Amygdala (tissue), 56 donors: ENCODE measurements at places on chromosomes 5 and 9.

DNA sequence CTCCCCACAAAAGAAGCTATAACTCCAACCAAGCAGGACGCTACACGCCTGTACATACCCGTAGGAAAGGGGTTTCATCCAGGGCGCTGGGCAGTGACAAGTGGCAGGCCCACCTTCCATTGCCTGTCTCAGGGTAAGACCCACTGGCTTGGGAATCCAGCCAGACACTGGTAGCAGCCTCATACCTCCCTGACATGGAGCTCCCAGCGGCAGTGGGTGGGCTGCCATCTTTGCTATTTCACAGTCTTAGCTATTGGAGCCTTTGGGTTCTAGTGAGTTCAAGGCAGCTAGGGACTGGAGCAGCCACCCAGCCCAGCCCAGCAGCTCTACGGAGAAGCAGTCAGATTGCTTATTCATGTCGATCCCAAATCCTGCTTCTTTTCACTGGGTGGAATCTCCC, 3.4 kb upstream of the IFNA10 start:
- no peak for DNase-seq

- no peak for DNase-seq
Measured at GRCh38 chr5:80138486-80138885, 103.3 kb downstream of the THBS4 start.

- DNase-seq: no peak
Measured at GRCh38 chr9:215631-216155, 1.0 kb downstream of the DOCK8 start.

DNA sequence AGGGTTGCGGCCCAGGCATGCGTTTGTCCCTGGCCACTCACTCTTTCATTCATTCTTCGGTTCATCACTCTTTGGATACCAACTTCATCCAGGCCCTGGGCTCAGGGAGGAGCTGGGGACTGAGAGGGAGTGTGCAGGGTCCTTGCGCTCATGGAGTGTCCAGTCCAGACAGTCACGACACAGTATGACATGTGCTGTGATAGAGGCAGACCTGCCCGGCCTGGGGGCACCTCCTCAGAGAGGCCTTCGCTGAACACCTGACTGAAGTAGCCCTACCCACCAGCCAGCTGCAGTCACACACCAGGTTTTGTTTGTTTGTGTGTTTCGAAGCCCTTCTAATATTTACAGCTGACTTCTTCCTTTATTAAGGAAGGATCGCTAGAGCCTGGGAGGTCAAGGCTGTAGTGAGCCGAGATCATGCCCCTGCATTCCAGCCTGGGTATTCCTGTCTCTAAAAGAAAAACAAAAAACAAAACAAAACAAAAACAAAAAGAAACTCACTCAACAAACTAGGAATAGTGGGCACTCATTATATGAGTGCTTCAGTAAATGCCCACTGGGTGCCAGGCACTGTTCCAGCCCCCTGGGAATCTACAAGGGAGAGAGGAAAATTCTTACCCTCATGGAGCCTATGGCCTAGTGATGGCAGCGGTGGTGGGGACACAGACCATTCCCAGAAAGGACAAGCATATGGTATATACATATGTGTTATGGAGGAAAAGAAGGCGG, 6.3 kb upstream of the PSD2 start:
- no peak for DNase-seq

- DNase-seq: no peak
Measured at GRCh38 chr9:96025995-96026602, 150.6 kb downstream of the ERCC6L2 start.

GRCh38 chr5:18553269-18553668, 919.0 kb downstream of the TAF11L14 start:
- no peak for DNase-seq

DNA sequence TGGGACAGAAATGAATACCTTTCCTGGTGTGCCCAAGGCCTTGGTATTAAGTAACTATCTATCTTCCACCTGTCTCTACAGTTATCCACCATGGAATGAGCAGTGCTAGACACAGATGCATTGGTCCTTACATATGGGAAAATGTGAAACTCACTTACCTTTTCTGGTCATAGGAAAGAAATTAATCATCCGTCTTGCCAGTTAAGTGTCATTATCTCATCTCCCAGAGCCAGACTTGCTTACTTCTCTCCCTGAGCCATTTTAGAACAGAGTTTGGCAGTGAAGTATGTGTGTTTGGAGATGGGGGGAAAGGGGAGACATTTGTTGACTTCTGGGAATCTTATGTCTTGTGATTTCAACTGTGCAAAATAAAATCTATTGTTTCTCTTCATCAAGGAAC, 1211.0 kb upstream of the CDH6 start:
- no peak for DNase-seq

DNA sequence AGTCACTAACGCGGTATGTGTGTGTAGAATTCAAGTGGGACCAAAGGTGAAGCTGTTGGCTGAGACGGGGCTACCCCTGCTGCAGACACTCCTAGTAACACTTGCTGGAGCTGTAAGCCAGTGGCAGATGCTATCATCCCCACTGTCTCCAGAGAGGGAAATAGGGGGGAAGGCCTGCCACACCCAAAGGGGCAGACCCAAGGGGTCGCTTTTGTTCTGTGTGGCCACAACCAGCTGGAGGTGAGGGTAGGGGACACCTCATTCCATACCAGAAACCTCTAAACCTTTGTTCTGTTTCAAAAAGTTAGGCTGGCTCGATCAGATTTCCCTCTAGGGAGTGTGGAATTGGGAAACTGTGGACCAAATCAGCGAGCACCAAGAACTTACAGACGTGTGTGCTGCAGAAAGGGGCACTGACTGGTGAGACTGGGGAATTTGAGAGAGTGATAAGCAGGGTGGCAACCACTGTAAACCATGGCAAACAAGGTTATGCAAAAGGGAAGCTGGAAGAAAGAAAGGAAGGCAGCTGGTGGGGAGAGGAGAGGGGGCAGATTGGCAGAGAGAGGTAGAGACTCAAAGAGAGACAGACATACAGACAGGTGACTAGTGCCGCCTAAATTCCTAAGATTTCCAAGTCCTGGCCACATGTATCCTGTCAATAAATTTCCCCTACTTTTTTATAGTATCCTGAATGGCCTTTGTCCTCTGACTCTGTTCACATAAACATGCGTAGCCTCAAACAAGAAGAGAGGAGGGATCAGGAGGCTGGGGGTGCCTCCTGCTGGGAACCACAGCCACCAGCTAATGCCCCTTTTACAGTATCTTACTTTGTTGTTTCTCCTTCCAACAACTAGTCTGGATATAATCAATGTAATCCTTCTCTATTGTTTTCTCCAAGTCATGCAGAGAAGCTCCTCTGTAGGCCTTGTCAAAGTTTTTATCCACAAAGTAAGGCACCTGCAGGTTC, 15.6 kb upstream of the SPATA24 start:
- DNase-seq: no peak

GRCh38 chr5:65955746-65956145, 29.4 kb downstream of the ERBIN start:
- no peak for DNase-seq

- DNase-seq: no peak
Measured at GRCh38 chr9:120397453-120397852, 182.5 kb downstream of the CDK5RAP2 start.

- no peak for DNase-seq
Measured at GRCh38 chr5:1502046-1502736, 21.6 kb downstream of the LPCAT1 start.

DNA sequence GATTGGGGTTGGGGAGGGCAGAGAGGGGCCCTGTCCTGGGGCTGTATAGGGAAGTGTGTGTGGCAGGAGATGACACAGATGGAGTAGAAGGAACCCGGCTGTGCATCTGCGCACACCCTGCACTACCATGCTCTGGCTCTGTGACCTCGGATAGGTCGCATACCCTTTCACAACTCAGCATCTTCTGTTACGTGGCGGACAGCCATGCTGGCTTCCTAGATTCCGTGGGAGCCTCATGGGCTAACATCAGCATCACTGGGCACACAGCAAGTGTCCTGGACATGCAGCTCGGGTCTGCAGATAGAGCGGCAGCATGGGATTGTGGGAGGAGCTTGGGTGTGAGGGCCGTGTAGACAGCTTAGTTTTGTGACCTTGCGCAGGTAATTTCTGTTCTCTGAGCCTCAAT, 9.2 kb downstream of the ARPC5L start:
- no peak for DNase-seq

DNA sequence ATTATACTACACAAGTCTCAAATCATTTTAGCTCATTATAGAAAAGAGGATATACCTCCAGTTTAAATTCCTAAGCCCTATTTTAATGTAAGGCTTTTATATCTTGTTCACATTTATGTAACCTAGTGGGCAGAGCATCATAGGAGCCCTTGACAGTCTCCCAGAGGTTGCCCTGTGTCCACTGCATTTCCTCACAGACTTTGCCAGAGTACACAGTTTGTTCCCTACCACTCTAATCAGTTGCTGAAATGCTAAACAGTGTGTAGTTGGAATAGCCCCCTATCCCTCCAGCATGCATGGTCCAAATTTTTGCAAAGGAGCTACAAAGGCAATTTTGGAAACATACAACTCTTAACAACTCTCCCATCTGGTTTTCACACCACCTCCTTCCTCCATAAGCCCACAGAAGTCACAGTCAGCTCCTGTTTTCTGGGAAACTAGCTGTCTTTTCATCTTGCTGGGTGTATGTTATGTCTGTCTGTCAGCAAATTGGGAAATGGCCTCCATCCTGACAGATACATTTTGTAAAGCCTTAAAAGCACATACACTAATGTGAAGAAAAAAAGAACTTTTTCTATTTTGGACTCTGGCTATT, 212.2 kb downstream of the DENND1A start:
- DNase-seq: no peak

GRCh38 chr5:133933670-133934295, 34.6 kb downstream of the C5orf15 start:
- DNase-seq: no peak

DNA sequence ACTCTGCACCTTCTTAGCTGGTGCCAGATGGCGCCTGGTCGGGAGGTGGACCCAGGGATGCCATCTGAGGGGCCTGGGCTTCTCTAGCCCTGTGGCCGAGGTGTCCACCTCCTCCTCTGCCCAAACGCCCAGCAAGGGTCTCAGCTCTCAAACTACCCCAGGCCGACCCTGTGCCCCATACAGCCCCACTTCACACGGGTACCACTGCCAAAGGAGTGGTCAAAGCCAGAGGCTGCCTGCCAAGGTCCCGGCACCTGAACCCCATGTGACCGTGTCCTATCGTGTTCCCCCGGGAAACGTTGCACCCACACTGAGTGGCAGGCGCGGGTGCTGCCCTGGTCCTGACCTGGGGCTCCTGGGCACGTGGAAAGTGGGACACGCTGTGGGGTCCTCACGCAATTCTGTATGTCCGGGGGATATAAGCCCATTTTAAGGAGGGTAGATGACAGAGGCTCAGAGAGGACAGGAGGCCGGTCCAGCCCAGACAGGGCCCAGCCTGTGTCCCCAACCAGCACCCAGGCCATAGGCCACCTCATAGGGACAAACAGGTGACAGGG, 1.9 kb downstream of the ENTPD8 start:
- DNase-seq: no peak

DNA sequence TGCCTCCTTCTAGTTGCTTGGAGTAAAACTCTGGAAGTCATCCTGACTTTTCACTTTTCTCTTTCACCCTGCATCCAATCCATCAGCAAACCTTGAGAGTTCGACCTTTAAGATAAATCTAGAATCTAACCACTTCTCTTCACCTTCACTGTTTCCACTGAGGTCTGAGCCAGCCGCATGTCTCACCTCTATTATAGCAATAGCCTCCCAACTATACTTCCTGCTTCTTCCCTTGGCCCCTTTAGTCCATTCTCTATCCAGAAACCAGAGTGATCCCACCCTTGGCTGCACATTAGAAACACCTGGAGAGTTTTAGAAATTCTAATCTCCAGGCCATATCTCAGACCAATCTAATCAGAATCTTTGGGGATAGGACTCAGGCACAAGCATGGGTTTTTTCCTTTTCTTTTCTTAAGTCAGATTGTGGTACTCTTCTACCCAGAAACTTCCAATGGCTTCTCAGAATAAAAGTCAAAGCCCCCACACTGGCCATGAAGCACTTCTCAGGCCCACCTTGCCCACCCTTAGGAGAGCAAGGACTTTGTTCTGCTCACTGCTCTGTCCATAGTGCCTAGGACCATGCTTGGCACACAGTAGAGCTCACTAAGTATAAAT, 33.1 kb downstream of the MFAP3 start:
- DNase-seq: no peak

GRCh38 chr5:102826629-102827028, 71.5 kb downstream of the PAM start:
- DNase-seq: no peak

- no peak for DNase-seq
Measured at GRCh38 chr5:25181249-25181648, 536.5 kb upstream of the CDH10 start.

DNA sequence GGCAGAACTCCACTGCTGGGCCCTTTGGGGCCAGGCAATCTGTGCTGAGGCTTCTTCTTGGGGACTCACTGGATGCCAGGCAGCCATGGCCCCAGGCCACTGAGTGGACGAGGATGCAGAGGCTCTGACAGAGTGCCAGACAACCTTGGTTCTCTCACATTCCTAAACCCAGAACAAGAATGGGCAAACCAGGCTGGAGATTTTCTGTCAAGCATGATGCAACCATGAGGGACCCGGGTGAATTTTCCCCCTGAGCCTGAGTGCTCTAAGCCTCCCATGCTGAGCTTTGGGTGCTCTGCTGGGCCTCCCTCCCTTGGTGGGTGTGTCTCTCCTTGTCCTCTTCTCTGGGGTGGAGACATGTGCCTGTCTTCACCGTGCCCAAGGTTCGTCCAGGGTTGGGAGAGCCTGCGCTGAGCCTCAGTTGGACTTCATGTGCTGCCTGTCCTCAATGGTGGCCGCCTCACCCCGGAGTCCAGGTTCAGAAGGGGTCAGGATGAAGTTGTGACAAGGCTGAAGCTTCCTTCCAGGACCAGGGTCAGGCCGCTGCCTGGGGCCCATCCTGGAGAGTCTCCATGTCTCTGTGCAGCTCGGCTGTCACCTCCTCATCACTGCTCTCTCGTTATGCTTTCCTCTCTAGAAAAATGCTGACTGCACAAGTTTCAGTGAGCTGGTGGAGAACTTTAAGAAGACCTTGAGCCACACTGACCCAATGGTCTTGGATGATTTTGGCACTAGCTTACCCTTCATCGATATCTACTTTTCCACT, 24.1 kb downstream of the PITX1 start:
- no peak for DNase-seq

GRCh38 chr9:122948313-122948712, 7.5 kb downstream of the RABGAP1 start:
- no peak for DNase-seq

GRCh38 chr5:170791325-170791954, 7.9 kb downstream of the GABRP start:
- DNase-seq: peak; percentile 36

GRCh38 chr5:3198074-3198449, 397.6 kb upstream of the IRX1 start:
- no peak for DNase-seq

GRCh38 chr9:126436545-126437267, 110.1 kb downstream of the MVB12B start:
- DNase-seq: no peak

GRCh38 chr5:175385691-175386362, 58.2 kb downstream of the DRD1 start:
- DNase-seq: no peak
